ENCODE measurements at places on chromosomes 11 and 22.

DNA sequence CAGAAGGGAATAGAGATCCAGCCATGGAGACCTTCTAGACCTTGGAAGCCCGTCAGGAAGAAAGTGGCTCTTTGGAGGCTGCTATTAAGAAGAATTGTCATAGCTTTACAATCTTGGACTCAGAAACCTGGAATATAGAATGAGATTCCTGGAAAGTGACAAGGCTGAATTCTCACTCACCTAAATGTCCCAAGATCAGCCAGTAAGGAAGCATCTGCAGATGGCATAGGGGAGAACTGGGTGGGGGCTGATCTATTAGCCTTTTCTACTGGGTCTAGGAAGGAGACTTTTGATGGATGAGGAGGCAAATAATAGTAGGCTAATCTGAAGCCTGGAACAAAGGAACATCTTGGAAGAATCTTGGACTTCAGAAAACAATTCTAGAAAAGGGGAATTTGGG lies at the start of gene OR51G1:
Gene OR51G1 (minus strand): TSS at position 101 of the 400 bp plus-strand sequence. CDS start 0 bp downstream, at position 101.
- DNase-seq, result no peak

DNA sequence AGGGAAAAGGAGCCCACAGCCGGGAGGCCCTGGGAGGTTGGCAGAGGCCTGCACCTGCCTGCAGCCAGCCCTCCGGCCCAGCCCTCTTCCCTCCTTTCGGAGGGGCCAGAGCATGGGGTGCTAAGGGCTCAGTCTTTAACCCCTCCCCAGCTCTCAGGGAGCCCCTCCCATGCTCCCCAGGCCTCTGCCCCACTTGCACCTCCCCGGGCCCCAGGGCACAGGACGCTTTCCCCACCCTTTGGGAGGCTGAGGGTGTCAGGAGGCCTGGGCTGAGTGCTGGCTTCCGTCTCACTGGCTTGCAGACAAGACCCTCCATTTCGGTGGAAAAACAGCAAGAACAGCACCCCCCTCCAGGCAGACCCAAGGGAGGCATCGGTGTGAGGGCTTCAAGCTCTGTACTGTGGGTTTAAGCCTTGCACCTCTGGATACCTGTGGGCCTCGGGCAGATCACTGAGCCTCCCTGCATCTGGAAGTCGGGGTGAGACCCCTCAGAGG lies 7.3 kb downstream of the ASCL2 start:
- DNase-seq, result no peak

GRCh38 chr11:117271208-117271607 lies 19.9 kb upstream of the BACE1-AS start:
- DNase-seq, result no peak

- no peak for DNase-seq
Observed at GRCh38 chr11:1564535-1565172, 7.4 kb downstream of the DUSP8 start.

- DNase-seq, result no peak
Observed at GRCh38 chr11:95455228-95455970, 224.4 kb upstream of the SESN3 start.

- no peak for DNase-seq
Observed at GRCh38 chr22:28373831-28374230, 305.8 kb downstream of the TTC28 start.

GRCh38 chr11:94405062-94405833 lies 4.0 kb upstream of the GPR83 start:
- DNase-seq, result no peak

GRCh38 chr11:115886422-115886733 lies 382.2 kb upstream of the CADM1 start:
- DNase-seq, result no peak
